ENCODE measurements at places on chromosomes 12 and 14.

DNA sequence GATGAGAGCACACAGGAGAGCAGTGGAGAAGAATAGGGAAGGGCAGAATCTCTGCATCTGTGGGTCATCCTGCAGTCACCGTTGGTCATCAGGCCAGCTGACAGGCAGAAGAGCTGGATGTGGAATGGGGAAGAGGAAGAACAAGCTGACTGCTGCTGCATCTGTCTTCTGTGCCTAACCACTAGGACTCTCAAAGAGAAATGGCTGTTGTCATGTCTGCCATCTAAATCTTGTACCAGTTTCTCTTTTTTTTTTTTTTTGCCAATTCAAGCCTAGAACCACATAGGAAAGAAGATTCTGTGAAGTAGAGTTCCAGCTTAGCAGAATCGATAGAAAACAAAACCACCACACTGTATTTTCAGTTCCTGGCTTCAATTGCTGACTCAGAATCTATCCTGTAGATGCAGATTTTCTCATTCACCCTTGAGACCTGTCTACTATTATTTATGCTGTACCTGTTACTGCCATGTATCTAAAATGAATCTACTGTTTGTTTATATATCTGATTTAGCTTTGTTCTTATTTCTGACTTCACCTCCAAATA, 421.9 kb upstream of the PRICKLE1 start:
- DNase-seq, result no peak

GRCh38 chr14:69493038-69493437, 8.5 kb downstream of the PLEKHD1 start:
- DNase-seq, result no peak

DNA sequence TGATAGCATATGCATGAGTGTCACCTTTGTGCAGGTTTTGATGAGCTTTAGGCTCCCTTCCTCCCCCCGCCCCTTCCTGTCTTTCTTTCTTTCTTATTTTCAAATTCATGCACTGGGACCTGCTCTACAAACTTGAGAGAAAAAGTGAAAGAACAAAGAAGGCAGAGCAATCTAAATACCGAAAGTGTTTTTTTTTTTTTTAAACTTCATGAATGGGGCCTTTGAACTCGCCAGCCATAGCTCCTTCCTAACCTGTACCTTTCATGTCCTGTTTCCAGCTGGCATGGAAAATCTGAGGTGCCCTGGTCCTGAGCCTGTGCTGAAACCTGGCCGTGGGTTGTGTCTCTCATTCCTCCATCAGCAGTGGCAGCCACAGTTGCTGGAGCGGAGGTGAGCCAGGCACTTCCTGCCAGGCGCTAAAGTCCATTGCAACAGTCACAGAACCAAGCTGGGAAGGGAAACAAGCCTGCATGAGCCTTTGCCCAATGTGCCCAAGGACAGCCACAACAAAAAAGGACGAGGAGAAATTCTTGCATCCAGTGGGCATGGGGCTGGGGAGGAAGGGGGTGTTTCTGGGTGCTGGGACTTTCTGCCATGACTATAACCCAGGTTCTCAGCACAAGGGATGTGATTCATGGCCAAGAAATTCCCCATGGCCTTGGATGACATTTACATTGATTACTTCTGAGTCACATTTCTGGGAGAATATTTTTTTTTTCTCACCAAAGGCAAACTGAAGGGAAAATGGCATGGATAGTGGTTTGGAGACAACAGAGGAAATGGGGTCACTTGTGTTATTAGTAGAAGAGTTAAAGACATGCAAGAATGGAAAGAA, 102.7 kb downstream of the TMEM30B start:
- no peak for DNase-seq

DNA sequence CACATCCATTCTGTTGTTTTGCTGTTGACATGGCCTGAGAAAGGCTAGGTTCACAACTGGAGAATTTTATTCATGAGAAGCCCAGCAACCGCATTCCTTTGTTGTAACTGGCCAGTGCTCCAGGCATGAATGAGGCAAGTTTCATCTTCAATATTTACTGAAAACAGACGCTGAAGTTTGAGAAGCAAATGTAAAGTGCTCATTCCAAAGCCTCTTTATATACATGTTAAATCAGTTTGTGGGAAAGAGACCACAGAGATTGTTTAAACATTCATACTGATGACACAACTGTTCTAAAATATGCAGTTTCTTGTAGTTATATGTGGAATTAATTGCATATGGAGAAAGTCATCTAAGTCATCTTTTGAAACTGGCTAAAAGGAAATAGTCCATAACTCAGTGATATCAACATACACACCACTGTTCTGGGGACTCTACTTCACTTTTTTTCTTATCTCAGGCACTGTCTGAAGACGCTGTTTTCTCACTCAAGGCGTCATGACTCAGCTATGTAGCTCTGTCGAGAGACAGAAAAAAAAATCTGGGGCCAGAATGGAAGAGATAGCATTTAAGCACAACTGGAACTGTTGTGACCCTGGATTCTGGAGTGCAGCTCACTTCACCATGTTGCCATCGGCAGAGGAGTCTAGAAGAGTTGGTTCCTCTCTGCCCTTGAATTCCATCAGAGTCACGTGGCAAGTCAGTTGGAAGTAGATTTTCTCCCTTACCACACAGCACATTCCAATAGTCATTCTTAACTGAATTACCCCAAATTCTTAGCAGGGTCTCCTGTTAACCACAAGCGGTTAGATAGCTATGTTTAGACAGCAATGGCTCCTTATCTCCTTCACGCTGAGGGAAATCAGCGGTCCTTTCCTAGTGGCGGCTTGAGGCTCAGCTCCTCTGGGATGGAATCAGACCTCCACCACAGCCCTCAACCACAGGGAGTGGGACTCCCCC, 258.4 kb upstream of the HMGA2 start:
- peak; percentile 52 for DNase-seq

DNA sequence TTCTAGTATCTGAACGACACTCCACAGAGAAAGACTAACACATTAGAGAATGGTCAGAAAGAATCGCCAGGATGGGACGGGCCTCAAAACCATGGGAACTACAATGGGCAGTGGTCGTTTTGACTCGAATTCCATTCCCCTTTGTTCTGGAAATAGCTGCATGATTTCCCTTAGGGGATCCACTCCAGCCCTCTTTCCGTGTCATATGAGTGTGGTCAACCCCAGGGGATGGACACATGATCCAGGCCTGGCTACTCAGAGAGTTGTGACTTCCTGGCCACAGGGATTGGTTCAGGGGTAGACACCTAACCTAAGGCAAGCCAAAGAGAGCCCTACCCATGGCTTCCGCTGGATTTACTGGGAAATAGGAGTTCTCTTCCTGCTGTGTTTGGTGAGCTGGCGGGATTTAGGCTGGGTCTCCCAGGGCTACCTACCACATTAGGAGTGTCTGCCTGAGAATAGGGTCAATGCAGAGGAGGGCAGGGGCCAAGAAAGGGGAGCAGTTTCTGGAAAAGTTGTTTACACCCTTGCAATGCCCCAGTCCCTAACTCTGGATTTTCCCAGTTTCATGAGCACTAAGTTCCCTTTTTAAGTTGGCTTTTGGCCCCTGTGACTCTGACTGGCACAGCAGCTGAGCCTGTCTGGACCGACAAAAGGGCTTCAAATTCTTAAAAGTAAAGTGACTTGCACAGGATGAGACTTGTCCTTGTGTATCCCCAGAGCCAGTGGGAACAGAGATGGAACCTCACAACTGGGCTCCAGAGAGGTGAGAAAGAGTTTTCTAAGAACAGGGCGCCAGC, 28.1 kb upstream of the GPATCH2L start:
- DNase-seq, result no peak

GRCh38 chr12:108430245-108430644, 84.8 kb upstream of the FICD start:
- no peak for DNase-seq

GRCh38 chr12:63922474-63922873, 78.0 kb downstream of the SRGAP1 start:
- no peak for DNase-seq

DNA sequence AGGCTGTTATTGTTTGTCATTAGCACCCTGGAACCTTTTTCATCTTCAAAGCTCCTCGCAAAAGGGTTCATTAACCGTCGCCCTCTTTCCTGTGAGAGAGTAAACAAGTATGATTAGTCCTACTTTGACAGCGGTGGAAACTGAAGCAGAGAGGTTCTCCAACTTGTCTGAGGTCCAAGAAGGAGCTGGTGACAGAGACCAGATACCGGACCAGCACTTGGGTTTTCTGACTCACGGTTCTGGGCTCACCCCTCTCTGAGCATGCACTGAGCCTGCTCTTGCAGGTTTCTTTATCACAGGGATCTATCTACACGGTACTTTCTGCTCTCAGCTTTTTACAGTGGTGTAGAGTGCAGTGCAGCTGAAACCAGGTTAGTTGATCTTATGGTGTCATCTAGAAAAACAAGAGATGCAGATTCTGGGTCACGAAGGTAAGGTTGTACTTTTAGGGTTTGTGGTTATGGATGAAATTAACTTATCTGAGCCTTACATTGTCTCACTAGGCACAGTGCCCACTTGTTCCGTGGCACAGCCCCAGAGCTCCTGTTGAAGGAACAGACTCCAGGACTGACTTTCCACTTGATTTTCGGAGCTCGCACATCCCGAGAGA, 62.1 kb downstream of the PPP2R5C start:
- no peak for DNase-seq

GRCh38 chr12:123621101-123621500, 12.4 kb downstream of the EIF2B1 start:
- DNase-seq, result no peak

DNA sequence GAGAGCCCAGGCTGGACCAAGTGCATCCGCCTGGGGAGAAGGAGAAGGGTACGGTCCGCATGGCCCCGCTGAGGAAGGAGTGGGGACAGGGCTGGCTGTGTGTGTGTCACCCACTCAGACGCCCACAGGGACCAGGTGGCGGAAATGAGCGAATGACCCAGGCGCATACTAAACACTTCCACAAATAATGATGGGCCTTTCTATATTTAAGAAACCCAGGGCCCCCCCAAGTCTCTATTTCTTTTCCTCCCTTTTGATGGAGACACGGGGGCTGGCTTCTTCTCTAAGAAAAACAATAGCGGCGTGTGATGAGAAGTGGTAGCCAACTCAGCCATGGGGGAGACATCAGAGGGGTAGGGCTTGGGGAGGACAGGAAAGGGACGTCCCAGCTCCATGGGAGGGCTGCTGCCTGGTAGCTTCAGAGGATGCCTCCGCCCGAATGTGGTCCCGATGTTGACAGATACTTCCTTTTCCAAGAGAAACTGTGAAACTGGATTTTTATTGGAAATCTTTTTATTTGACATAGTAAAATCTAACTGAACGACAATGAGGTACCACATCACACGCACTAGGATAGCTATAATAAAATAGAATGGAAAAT, 6.3 kb upstream of the MAP1LC3B2 start:
- no peak for DNase-seq

- DNase-seq, result no peak
Measured at GRCh38 chr12:98612696-98613334, 19.3 kb downstream of the SLC25A3 start.

DNA sequence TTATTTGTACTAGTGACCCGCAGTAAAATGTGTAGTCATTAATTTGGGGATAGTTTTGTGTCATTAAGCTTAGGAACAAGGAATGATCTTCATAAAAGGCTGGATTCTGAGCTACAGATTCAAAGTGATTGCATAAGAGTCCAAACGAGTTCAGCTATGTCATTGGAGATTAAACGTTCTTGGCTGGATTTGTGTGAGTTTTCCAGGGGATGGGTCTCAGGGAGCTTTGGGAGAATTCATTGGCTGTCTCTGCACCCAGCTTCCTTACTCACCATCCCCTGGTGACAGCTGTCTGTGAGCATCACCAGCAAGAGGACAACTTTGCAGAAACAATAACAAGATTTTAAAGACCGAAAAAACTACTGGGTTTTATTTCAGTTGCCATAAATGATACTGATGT, 130.4 kb downstream of the DAAM1 start:
- DNase-seq, result no peak

DNA sequence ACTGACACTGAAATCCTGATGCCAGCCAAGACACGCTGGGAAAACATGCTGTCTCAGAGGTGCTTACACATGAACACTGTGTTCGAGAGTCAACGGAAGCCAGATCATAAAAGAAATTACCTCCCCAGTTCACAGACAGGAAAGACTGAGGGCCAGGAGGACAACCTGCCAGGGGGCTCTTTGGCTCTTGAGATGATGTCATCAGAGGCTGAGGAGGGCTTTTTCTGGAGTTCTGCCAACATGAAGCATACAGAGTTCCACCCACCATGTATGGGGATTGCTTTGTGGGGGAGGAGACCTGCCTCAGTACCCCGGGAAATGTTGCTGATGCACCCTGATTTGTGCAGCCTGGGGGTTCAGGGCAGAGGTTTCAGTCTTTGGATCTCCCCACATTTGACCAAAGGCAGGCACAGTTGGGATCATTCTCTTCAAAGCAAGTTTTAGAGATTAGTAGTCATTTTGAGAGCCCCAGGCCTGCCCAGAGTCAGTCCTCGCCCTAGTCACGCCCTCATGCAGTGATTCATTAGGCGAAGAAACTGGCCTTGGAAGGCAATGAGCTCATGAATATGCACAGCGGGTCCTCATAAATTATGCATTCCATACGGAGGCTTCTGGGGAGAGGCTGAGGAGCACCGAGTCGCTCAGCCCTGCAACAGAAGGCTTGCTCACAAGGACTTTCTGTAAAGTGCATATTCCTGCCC, 34.9 kb upstream of the EML1 start:
- DNase-seq, result peak; percentile 74

- no peak for DNase-seq
Measured at GRCh38 chr14:92635031-92635430, 113.4 kb downstream of the LGMN start.

GRCh38 chr12:64450057-64450640, 1.8 kb upstream of the TBK1 start:
- no peak for DNase-seq

- DNase-seq, result no peak
Measured at GRCh38 chr12:6280053-6280469, 30.4 kb upstream of the PLEKHG6 start.

DNA sequence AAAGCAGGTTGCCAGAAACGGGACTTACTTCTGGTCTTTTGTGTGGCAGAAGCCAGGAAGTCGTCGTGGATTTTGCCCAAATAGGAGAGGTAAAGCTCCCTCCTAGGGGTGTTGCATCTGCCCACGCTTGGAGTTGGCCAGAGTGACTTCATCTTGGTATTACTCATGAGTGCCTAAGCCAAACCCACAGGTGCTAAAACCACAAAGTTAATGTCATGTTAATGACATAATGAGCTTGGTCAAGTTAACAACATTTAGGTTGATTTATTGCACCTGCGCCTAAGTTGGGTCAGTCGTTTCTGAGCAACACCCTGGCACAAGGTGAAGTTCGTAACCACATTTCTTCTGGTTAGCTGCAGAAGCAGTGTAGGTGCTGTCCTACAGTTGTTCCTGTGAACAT, 225.2 kb downstream of the FUT8 start:
- DNase-seq, result no peak
